ENCODE measurements at places on chromosomes 1 and 21. TPM values are rescaled to one million over a fixed set of nuclear protein-coding genes. Genes with fewer than 3 reads are reported as not detected.

MAN1C1 gene
- total RNA-seq: 32.0 TPM

CYP4B1 gene
- not detected for total RNA-seq

OLFML3 gene
- 135 TPM for total RNA-seq

TTC39A gene
- total RNA-seq: 0.25 TPM

WNT3A gene
- not detected for total RNA-seq

OR6N1 gene
- 0.16 TPM for total RNA-seq

PTPN22 gene
- total RNA-seq: 0.99 TPM

HSF2BP gene
- 2.3 TPM for total RNA-seq

OR2T8 gene
- not detected for total RNA-seq

IGFN1 gene
- 0.74 TPM for total RNA-seq

CASQ1 gene
- total RNA-seq: 0.18 TPM

NBPF20 gene
- 2.1 TPM for total RNA-seq

RGS8 gene
- not detected for total RNA-seq

DMBX1 gene
- not detected for total RNA-seq

CA6 gene
- not detected for total RNA-seq

OR2L5 gene
- total RNA-seq: not detected

HPDL gene
- total RNA-seq: 1.4 TPM

LIX1L gene
- 73.3 TPM for total RNA-seq

UBE2U gene
- total RNA-seq: not detected

CFAP141 gene
- not detected for total RNA-seq

APOBEC4 gene
- not detected for total RNA-seq

TRIM17 gene
- total RNA-seq: 7.0 TPM

SUSD4 gene
- 1.9 TPM for total RNA-seq

SPRR1A gene
- total RNA-seq: not detected

EPHB2 gene
- 24.9 TPM for total RNA-seq

S100A7 gene
- total RNA-seq: not detected

LRRC7 gene
- not detected for total RNA-seq

BRINP2 gene
- total RNA-seq: 0.08 TPM

TIAM1 gene
- total RNA-seq: 15.1 TPM

USH2A gene
- under 0.01 TPM for total RNA-seq

SLC2A5 gene
- total RNA-seq: 0.90 TPM

FOXE3 gene
- total RNA-seq: not detected

IVL gene
- not detected for total RNA-seq

CD244 gene
- total RNA-seq: not detected

GPR52 gene
- total RNA-seq: 2.9 TPM

CFHR4 gene
- not detected for total RNA-seq

C1orf167 gene
- 0.36 TPM for total RNA-seq

Data from fibroblast of the aortic adventitia (primary cell).